ENCODE measurements at places on chromosomes 6 and 20.

DNA sequence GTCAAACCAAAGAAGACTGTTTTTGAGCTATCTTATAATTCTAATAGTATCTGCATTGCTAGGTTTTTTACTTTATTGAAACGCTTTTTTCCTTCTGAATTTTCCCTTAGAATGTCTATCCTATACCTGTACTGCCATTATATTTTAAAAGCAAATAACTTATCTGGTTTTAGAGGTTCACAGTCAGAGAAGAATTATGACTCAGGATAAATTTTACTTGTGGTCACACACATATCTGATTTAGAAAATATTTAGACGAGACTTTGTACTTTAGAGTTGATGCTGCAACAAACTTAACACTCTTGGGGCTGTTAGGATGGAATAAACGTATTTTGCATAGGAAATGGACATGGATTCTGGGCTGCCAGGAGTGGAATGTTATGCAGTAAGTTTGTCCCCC lies 33.0 kb downstream of the LMBRD1 start:
- DNase-seq, result no peak

DNA sequence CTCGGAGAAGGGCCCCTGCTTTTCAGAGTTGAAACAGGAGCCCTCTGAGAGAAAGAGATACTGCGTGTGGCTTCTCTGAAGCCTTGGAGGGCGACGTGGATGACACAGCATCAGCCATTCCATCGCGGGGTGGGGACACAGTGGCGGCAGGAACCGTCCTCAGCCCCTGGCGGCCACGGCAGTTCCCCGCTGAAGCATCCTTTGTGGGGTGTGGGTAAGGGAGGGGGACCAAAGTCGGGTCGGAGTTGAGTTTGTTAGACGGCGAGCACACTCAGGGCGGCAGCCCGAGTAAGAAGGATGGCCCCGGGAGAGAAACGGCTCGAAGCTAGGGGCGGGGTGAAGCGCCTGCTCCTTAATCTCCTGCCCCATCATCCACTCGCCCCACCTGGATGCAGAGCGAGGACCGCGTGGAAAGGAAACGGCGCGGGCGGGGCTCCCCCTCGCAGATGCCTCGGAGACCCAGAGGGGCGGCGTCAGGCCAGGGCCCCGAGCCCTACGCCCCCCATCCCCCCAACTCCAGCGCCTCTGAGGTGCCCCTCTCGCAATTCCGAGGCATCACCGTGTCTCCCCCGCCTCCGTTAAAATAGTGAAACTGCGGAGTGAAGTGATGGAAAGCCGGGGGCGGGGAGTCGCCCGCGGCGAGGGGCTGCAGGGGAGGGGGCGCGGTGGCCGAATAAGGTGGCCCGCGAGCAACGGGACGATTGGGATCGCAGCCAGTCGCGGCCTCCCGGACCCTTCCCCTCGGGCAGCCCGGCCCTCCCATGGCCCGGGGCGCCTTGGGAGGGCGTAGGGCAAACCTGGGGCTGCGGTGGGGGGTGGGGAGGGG lies 796 bp upstream of the RREB1 start:
- DNase-seq, result peak; percentile 92

DNA sequence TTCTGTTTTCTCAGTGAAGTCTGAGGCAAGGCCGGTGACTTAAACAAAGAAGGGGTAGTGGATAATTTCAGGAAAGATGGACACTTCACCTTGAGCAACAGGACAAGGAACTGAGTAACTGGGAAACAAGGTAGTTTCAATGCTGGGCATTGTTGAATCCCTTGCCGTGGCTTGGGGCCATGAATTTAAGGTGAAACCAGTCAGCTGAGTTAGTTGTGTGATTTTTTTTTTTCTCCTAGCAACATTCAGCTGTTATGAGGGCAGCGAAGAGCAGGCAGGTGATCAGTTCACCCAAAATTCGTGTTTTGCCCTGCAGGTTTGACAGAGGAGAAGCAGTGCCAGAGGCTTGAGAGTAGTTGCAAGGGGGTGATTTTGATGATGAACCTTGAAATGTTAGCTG lies 6.8 kb downstream of the BICRAL start:
- no peak for DNase-seq

DNA sequence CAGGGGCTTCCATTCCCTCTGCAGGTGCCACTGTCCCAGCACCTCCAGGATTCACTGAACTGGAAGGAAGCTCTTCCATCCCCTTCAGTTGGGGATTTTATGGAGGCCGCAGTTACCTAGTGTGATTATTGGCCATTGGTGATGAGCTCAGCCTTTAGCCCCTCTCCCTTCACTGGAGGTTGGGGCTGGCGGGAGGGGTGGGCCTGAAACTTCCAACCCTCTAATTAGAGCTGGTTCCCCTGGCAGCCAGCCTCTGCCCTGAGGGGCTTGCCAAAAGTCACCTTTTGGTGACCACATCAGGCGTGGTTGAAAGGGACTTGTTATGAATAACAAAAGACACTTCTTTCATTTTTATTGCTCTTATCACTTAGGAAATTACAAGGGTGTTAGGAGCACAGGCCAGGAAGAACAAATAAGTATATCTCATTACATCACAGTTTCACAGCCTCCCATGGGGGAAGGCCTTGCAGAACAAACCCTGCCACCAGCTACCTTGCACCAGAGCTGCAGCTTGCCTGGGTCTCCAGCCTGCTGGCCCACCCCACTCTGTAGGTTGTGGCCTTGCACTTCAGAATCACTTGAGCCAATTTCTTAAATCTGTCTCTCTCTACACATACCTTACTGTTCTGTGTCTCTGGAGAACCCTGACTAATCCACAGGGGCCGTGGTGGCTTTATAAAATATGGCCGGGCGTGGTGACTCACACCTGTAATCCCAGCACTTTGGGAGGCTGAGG lies 5.0 kb downstream of the PYGB start:
- DNase-seq, result no peak

DNA sequence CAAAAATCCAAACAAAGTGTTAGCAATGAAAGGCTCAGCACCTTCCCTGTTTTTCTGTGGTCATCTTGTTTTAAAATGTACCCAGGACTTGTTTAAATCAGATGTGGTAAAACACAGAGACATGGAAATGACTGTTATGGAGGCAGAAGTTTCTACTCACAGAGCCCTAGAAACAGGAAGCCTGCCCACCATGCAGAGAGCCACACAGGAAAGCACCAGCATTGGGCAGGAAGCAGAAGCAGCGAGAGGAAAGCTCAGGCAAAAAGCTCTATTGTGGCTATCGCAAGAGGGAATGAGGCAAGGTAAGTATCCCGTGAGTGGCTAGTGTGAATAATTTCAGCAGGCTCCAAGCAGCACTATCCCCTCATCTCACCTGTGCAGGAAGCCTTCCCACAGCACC lies 42.8 kb downstream of the GPR6 start:
- no peak for DNase-seq

GRCh38 chr6:5246141-5247097 lies 14.3 kb downstream of the LYRM4 start:
- no peak for DNase-seq

DNA sequence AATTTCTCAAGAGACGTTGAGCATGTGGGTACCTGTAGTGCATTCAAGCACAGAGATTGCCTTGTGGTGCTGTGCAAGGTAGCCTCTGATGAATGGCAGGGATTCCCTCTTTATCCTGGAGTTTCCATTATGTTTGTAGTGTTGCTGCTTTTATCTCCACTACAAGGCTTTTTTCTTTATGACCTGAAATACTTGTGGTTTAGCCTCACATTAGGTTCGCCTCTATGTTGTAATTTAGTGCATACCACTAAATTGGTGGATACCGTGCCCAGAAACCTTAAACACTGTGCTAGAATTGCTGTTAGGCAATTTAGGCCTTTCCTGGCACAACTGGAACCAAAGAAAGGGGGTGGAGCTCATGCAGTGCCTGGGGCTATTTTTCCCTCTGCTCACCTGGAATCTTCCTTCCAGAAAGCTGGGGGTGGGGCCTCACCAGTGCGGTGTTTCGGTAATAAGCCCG lies 76.8 kb downstream of the NCOA7 start:
- no peak for DNase-seq

GRCh38 chr6:10463491-10464481 lies 48.9 kb upstream of the TFAP2A start:
- no peak for DNase-seq

DNA sequence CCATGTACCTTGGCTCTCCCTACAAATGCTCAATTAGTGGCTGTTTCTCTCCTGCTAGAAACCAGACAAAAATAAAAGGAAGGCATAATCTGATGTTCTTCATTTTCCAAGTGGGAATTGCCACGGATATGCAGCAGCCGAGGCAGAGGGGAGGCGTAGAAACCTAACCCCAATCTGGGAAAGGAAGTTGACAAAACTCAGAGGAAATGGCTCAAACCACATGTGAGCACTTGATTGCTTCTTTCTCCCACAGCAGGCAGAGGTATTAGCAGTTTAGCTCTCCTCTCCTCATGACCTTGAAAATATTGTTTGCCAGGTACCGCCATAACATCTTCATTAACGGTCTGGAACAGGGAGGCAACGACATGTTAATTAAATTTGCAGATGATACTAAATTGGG lies 3.8 kb upstream of the MLN start:
- no peak for DNase-seq

DNA sequence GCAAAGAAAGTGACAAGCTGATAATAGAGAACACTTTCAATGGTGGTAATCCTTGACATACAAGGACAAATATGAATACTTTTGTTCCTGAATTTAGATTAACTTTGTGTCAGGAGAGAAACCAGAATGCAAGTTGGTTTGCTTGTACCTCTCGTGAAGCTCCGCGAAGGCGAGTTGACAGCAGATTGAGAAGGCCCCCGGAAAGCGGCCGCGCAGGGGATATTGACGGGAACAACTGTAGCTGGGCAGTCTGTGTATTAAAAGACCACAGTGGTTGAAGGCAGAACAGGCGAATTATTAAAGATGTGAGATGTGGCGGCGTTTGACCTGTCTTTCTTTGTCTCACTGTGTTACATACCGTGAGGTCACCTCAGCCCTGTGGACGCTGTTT lies 175.8 kb upstream of the RALGAPA2 start:
- DNase-seq, result no peak

- DNase-seq, result no peak
These were observed 20.3 kb downstream of the KIZ start for GRCh38 chr20:21146215-21146614.

DNA sequence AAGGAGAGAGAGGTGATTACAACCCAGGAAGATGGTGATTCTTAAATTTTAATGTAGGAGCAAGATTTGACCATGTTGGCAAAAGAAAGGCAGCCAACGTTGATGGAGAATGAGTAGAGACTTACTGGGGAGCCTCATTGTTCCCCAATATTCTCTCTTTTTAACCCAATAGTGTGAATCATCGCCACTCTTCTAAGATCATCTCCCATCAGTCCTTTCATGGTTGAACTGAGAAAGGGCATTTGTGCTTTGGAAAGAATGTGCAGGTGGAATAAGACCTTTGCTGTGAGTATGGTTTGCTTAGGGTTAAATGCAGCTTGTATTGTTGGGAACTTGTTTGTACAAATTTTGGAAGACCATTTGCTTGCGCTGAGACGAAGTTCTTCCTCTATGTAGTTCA lies 231.0 kb downstream of the TBXT start:
- DNase-seq, result no peak

- no peak for DNase-seq
These were observed 28.0 kb upstream of the PTGIS start for GRCh38 chr20:49595811-49596561.

DNA sequence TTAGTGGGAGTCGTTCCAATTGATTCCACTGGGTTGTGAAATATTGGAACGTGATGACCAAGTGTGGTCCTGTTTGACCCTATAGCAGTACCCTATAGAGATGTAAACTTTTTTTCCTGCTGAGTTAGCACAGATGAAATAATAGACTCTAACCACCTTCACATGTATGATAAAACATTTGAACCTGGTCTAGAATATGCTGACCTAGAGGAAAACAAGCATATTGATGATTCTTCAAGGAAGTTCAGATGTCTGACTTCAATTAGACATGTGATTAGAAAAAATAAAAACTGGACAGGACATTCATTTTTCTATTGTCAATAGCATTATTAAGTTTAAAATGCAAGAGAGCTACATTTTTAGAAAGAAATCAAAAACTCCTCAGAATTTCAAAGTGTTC lies 402.1 kb downstream of the ARHGAP18 start:
- DNase-seq, result no peak

DNA sequence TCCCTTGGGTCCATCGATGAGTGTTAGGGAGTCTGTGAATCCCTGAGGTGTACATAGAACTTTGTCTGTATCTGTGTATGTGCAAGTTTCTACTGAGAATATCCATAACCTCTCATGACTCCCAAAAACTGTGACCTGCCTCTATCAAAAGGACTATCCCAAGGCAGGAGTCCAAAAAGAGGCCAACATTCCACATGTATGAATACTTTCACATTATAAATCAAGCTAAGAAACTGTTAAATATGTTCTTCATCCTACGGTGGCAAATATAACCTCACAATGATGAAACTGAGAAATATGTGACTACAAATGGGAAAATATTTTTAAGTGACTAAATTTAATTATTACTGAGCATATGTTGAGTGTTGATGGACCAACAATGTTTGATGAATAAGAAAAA lies 16.1 kb upstream of the STX11 start:
- DNase-seq, result no peak

DNA sequence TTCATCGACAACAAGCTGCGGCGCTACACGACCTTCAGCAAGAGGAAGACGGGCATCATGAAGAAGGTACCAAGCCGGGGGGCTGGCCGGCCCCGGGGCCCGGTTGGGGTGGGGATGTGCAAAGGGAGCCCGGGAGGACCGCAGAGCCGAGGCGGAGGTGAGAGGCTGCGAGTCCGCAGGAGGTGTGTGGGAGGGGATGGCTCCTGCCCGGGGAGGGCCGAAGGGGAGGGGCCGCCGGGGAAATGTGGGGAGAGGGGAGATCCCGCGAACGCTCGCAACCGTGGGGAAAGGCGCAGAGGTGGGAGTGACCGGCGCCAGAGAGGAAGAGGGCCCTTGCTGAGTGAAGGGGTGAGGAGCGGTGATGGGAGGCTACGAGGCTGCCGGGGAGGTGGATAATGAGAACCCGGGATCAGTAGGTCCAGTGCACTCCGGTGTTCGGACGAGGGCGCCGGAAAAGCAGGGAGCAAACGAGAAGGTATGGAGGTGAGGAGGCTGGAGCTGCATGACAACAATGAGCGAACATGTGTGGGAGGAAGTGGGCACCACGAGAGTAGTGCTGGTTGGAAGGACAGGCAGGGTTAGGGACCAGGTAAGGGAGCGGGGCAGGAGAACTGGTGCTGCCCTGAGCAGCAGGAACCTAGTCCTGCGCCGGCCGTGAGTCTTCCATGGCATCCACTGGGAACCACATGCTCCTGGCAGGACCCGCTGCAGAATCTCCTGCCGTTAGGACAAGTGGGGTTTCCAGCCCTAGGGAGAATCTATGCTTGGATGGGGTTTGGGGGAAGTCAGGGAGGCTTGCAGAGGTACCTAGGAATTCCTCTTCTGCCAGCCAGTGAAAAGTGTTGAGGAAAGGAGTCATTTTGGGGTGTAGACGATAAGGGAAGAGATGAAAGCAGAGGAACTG lies 1.3 kb downstream of the SRF start:
- DNase-seq, result peak; percentile 68

Measured in erythroblast (primary cell).